ENCODE measurements at places on chromosomes 3 and 15. TPM values are rescaled to one million over a fixed set of nuclear protein-coding genes. Genes with fewer than 3 reads are reported as not detected.

ARL8B gene
- total RNA-seq, result 90.6 TPM

TM4SF1 gene
- 146 TPM for total RNA-seq

GOLGA6L1 gene
- total RNA-seq, result not detected

- no peak for DNase-seq
- no peaks in the 10 kb centered on the region for H3K27me3 ChIP-seq
- H3K36me3 ChIP-seq, result no peaks in the 10 kb centered on the region
Measured at GRCh38 chr3:112448939-112449338, 50.3 kb downstream of the BTLA start.

- H3K27ac ChIP-seq, result no peak overlapping the region
- peaks cover 17% of the 10 kb centered on the region for H3K27me3 ChIP-seq
- no peaks in the 10 kb centered on the region for H3K36me3 ChIP-seq
- peaks cover 22% of the 10 kb centered on the region for H3K4me1 ChIP-seq
- no peak for DNase-seq
Measured at GRCh38 chr15:40255033-40255432, 16.2 kb downstream of the PAK6 start.

DNA sequence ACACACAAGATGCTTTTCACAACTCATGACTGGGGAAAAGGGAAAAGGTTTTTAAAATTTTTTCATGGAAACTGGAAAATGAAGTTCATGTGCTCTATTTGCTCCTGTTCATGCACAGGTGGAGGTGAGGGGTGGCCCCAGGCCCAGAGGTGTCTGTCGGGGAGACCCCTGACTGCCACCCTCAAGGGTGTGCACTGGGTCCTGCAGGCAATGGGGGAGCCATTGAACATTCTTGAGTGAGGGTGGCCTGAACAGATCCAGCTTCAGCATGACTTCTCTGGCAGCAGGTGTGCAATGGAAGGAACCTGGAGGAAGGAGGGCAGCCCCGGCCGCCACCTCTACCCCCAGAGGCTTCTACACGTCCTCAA, 145.3 kb upstream of the IQSEC1 start:
- no peaks in the 10 kb centered on the region for H3K27me3 ChIP-seq
- DNase-seq, result no peak
- no peak overlapping the region for H3K4me3 ChIP-seq
- no peak overlapping the region for H3K27ac ChIP-seq

DNA sequence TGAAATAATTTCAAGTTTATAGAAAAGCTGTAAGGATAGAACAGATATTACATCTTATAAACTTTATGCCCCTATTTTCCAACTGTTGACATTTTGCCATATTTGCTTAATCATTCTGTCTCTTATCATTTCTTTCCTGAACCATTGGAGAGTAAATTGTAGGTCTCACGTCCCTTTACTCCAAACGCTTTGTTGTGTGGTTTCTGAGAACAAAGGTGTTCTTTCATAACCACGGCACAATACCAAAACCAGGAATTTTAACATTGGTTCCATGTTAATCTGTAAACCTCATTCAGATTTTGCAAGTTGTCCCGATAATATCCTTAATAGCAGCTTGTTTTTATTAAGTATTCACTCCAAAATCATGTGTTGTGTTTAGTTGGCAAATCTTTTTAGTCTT, 134.8 kb downstream of the AKAP13 start:
- no peak for DNase-seq
- H3K4me1 ChIP-seq, result peaks cover 11% of the 10 kb centered on the region
- H3K27me3 ChIP-seq, result no peaks in the 10 kb centered on the region
- no peak overlapping the region for H3K4me3 ChIP-seq

DNA sequence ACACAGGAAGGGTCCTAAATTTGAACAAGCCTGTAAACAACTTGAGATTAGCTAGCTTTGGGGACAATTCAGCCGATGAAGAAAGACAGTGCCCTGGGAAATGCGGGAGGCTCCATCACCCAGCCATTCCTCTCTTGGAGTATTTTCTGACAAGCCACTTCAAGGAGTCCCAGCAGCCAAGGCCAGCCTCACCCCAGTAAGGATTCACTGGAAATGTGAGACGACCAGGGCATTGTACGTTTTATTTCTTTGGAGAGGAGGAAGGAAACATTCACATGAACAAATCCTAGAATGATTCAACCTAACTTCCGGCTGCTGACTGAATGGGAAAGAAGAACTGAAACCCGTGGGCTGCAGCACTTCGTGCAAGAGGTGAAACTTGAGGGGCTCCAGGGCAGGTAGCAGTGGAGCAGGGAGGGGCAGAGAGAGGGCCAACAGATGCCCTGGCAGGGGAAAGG, 116.4 kb upstream of the ARHGEF3 start:
- DNase-seq, result no peak
- H3K4me3 ChIP-seq, result no peak overlapping the region
- peak overlapping the region; percentile 83 for H3K27ac ChIP-seq
- peaks cover 52% of the 10 kb centered on the region for H3K4me1 ChIP-seq

DNA sequence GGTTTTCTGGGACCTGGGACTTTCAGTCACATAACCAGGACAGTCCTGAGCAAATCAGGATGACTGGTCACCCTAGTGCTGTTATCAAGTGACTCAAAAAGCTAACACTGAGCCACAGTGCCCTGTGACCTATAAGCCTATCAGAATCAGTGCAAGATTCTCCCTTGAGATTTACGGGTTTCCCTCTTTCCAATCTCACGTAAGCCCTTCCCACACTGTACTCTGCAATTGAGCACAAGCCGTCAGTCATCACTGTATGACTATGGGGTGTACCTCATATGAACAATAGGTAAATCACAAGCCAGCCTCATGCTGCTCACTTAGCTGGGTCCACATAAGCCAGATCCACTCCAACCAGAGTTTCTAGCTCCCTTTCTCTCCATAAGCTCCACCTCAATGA, 21.0 kb upstream of the CLDN18 start:
- no peaks in the 10 kb centered on the region for H3K4me1 ChIP-seq
- H3K27me3 ChIP-seq, result no peaks in the 10 kb centered on the region
- H3K27ac ChIP-seq, result no peak overlapping the region
- H3K4me3 ChIP-seq, result no peak overlapping the region
- H3K36me3 ChIP-seq, result no peaks in the 10 kb centered on the region
- no peak for DNase-seq

DNA sequence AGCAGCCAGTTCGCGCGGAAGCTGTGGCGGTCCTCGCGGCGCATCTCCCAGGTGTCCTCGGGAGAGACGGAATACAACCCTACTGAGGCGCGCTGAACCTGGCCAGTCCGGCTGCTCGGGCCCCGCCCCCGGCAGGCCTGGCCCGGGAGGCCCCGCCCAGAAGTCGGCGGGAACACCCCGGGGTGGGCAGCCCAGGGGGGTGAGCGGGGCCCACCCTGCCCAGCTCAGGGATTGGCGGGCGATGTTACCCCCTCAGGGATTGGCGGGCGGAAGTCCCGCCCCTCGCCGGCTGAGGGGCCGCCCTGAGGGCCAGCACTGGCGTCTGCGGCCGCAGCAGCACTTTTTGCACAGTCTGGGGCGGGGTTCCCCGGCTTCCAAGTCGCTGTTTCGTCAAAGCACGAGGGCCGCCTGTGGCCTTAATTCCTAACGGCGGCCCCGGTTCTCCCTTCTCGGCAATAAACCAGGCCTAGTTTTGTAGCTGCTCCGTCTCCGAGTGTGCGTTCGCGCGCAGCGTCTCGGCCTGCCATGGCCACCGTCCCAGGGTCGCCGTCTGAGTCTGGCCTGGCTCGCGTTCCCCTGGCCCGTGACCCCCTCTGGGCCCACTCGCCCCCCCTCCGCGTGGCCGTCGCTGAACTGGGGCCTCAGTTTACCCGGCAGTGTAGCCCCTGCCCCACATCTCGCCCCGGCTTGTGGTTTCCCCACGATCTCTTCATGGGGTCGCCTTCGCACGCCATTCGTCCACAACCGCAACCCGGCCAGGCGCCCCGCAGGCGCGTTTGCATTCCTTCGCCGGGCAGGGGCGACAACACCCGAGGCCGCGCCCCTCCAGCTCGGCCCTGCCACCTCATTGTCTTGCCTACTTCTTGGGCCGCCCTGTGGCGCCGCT, 30.0 kb downstream of the NBEAL2 start:
- H3K27ac ChIP-seq, result peak overlapping the region; percentile 90
- peaks cover 17% of the 10 kb centered on the region for H3K4me1 ChIP-seq
- peak; percentile 92 for DNase-seq
- peak overlapping the region; percentile 70 for H3K4me3 ChIP-seq
- no peaks in the 10 kb centered on the region for H3K27me3 ChIP-seq
- peaks cover 42% of the 10 kb centered on the region for H3K36me3 ChIP-seq

GRCh38 chr3:124174476-124174875, 182.6 kb upstream of the ROPN1 start:
- no peaks in the 10 kb centered on the region for H3K27me3 ChIP-seq
- H3K4me3 ChIP-seq, result no peak overlapping the region
- no peak overlapping the region for H3K27ac ChIP-seq

GRCh38 chr15:75542386-75542797, 36.7 kb downstream of the PTPN9 start:
- H3K4me3 ChIP-seq, result no peak overlapping the region
- no peak overlapping the region for H3K27ac ChIP-seq
- H3K36me3 ChIP-seq, result no peaks in the 10 kb centered on the region
- H3K27me3 ChIP-seq, result no peaks in the 10 kb centered on the region

- no peaks in the 10 kb centered on the region for H3K27me3 ChIP-seq
- no peak overlapping the region for H3K4me3 ChIP-seq
- no peaks in the 10 kb centered on the region for H3K4me1 ChIP-seq
- H3K27ac ChIP-seq, result no peak overlapping the region
- no peaks in the 10 kb centered on the region for H3K36me3 ChIP-seq
Measured at GRCh38 chr3:21390856-21391255, 360.2 kb downstream of the ZNF385D start.

- no peaks in the 10 kb centered on the region for H3K27me3 ChIP-seq
- H3K36me3 ChIP-seq, result peaks cover 18% of the 10 kb centered on the region
- H3K27ac ChIP-seq, result no peak overlapping the region
- H3K4me3 ChIP-seq, result no peak overlapping the region
- no peaks in the 10 kb centered on the region for H3K4me1 ChIP-seq
- DNase-seq, result no peak
Measured at GRCh38 chr15:49278751-49279150, 108.7 kb downstream of the GALK2 start.

DNA sequence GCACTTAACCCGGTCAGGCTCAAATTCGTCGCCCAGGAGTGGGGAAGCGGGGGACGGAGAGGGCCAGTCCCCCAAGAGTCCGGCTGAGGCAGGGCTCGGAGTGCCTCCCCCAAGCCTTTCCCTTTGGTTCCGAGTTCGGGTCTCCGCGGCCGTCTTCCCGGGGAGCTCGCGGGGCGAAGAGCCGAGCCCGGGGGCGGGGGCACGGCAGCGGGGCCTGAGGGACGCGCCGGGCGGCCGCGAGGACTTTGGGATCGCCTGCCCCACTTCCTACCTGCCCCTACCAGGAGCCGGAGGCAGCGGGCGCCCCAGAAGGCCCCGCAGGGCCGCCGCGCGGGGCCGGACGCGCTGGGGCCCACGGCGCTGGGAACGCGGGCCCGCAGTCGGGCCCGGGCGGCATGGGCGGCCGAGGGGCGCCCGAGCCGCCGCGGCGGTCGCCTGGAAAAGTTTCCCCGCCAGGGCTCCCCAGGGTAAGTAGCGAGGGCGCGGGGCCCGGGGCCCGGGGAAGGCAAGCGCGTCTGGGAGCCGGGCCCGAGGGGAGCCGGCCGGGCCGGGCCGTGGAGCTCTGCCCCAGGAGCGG, 2.8 kb downstream of the FURIN start:
- DNase-seq, result no peak
- H3K4me3 ChIP-seq, result peak overlapping the region; percentile 81
- peaks cover 67% of the 10 kb centered on the region for H3K4me1 ChIP-seq
- peak overlapping the region; percentile 98 for H3K27ac ChIP-seq
- no peaks in the 10 kb centered on the region for H3K27me3 ChIP-seq

DNA sequence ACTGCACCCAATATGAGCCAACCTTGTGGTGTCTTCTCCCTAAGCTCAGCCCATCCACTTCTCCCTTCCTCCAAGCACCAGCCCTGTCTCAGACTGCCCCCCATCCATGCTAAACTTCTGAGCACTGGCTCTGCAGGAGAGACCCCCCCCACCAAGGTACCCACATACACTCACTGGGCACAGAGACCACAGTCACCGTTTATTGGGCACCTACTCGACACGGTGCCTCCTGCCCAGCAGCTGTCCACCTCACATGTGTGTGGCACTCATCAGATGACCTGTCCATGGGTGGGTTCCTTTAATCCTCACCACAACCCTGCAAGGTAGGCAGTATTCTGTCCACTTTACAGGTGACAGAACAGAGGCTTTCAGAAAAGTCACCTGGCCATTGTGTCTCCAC, 22.3 kb upstream of the SFMBT1 start:
- no peaks in the 10 kb centered on the region for H3K36me3 ChIP-seq
- no peak overlapping the region for H3K27ac ChIP-seq
- H3K27me3 ChIP-seq, result no peaks in the 10 kb centered on the region
- no peak overlapping the region for H3K4me3 ChIP-seq

- peaks cover 5% of the 10 kb centered on the region for H3K4me1 ChIP-seq
- H3K27ac ChIP-seq, result no peak overlapping the region
Measured at GRCh38 chr3:112011376-112011940, 12.7 kb downstream of the TAGLN3 start.

DNA sequence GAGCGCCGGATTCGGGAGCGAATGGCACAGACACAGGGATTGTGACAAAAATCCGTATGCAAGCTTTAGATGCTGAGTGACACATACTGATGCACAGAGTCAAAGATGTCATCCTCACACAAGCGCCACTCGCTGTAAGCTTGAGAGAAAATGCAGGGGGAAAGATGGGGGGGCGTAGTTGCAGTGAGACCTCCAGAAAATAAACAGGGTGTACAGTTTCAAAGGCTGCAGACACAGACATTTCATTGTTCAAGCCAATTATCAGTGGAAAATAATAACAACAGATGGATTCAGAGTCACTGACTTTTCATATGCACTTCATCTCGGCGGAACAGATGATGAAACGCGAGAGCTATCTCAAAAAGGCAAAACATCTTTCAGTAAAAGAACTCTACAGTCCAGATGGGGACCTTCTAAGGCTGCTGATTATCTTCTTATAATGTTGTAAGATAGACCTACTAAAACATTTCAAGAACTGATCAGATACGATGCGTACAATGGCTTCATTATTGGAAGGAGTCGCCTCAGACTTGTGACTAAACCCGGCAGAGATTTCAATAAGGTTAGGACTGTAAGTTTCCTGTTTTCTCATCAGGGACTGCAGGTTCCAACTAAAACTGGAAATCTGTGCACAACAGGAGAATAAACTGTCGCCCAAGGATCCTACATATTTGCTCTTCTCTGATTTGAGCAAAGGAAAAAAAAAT, 275.4 kb downstream of the FOXP1 start:
- H3K27me3 ChIP-seq, result no peaks in the 10 kb centered on the region
- no peak overlapping the region for H3K27ac ChIP-seq
- H3K4me1 ChIP-seq, result peaks cover 26% of the 10 kb centered on the region
- no peak overlapping the region for H3K4me3 ChIP-seq
- no peaks in the 10 kb centered on the region for H3K36me3 ChIP-seq

DNA sequence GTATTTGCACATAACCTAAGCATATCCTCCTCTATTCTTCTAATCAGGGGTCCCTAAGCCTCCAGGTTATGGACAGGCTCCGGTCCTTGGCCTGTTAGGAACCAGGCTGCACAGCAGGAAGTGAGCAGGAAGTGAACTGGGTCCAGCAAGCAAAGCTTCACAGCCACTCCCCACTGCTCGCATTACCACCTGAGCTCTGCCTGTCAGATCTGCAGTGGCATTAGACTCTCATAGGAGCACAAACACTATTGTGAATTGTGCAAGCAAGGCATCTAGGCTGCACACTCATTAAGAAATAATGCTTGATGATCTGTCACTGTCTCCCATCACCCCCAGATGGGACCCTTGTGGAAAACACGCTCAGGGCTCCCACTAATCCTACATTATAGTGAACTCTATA, 9.8 kb downstream of the MSL2 start:
- no peak overlapping the region for H3K4me3 ChIP-seq
- H3K4me1 ChIP-seq, result peaks cover 94% of the 10 kb centered on the region
- H3K36me3 ChIP-seq, result no peaks in the 10 kb centered on the region
- no peak for DNase-seq
- H3K27me3 ChIP-seq, result no peaks in the 10 kb centered on the region
- no peak overlapping the region for H3K27ac ChIP-seq

Measured in lower lobe of right lung (tissue), 2 donors.